Activated CD8-positive, alpha-beta memory T cell treated with anti-CD3 and anti-CD28 coated beads for 1 hour (primary cell): ENCODE measurements at places on chromosomes 6 and 20.

DNA sequence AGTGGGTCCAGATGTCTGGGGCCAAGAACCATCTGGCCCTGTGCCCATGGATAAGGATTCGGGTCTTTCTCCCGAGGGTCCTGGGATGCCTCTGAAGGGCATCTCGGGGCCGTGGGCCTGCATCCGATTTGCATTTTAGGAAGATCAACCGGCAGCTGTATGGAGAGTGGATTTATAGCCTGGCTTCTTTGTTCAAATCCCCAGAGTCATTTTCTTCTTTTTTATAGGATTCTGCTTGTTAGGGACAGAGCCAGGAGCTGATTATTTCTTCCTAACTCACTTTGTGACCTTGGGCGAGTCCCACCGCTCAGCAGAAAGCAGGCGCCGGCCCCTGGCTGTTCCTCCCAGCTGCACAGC is 52.9 kb upstream of the APCDD1L start:
- no peak for DNase-seq

GRCh38 chr6:133242637-133243585 is 1.8 kb downstream of the EYA4 start:
- DNase-seq, result no peak

DNA sequence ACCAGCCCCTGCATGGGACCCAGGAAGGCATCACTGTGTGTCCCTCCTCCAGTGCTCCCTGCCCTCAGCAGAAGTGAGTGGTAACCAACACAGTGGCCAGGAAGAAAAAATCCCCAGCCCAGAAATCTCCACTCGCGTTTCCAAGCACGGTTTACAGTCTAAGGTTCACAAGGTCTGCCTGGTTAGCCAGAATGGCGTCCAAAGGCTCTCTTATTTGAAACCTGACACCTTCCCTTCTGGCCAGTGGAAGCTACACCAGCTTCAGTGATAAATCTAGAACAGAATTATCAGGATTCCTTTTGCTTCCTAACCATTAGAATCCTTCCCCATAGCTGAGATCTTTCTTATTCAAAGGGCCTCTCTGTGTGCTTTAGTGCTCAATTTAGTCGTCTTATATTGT is 9.2 kb downstream of the LY86 start:
- no peak for DNase-seq

GRCh38 chr6:138925806-138926205 is 62.2 kb downstream of the REPS1 start:
- no peak for DNase-seq

DNA sequence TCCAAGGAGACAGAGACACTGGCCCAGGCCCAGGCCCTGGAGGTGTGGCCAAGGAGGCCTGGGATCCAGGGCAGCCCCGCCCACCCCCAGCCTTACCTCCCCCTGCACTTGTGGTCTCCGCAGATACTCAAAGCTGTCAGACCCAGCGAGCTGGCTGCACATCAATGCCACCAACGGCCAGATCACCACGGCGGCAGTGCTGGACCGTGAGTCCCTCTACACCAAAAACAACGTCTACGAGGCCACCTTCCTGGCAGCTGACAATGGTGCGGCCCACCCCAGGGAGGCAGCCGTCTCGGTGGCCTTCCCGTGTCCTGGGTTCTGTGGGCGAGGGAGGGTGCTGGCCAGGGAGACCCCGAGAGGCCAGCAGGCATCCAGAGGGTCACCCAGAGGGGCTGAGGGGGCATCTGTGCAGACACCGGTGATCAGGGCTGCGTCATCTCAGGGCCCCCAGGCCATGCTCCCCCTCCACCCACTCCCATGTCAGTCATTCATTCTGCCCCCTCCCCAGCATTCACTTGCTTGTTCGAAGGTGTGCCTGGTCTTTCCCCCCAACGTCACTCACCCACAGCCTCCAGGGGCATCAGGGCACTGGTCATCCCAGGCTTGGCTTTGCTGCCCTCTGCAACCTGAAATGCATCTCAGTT is 141.3 kb downstream of the TAF4 start:
- no peak for DNase-seq

DNA sequence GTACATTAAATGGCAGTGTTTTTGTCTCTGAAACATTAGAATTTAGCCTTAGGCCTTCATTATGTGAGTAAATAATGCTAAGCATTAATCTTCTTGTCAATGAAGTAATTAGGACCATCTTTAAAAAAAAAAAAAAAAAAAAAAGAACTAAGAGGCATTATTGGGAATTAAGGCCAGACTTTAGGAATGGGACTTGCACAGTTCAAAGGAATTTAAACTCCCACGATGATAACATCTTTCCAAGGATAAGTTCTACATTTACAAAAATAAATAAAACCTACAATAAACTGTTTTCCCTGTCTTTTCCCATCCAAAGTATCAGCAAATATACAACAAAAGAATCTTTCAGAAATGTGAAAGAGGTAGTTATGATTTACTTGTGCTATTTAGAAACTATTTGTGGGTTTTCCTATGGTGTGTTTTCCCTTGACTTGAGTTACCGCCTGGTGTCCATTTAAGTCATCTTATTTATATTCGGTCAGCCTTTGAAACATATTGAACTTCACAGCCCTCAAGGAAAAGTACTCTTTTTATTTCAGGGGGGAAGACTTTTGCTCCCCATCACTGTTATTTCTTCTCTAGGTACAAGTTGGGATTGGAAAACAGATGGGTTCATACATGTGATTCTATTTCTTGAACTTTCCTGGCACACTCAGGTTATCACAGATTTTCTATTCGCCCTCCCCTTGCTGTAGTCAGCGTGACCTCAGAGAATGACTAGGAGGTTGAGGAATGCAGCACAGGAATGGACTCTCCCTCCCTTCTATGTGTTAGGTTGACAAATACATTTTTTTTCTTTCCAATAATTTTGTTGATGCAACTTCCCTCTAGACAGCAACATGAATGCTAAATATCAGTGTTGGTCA is 13.6 kb downstream of the STMND1 start:
- DNase-seq, result no peak

DNA sequence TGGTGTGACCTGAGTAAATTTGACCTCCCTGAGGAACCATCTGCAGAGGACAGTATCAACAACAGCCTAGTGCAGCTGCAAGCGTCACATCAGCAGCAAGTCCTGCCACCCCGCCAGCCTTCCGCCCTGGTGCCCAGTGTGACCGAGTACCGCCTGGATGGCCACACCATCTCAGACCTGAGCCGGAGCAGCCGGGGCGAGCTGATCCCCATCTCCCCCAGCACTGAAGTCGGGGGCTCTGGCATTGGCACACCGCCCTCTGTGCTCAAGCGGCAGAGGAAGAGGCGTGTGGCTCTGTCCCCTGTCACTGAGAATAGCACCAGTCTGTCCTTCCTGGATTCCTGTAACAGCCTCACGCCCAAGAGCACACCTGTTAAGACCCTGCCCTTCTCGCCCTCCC is 24.3 kb downstream of the GTSF1L start:
- no peak for DNase-seq

DNA sequence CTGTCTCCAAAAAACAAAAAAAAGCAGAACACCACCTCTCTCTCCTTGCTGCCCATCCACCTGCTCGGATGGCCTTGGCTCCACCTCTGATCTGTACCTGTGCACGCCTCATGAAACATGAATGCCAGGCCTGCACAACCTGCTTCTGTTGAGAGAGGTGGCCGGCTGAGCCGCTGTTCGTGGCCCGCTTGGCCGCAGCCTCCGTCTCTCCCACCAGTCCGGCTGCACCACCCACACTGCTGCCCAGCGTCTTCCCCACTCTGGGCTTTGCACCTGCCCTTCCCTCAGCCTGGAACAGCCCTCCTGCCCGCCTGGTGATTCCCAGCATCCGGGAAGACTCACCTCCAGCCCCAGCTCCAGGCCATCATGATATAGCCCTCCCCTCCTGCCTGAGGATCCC is 12.2 kb upstream of the ZBTB46 start:
- no peak for DNase-seq
